ENCODE measurements at places on chromosomes 3 and 15.

DNA sequence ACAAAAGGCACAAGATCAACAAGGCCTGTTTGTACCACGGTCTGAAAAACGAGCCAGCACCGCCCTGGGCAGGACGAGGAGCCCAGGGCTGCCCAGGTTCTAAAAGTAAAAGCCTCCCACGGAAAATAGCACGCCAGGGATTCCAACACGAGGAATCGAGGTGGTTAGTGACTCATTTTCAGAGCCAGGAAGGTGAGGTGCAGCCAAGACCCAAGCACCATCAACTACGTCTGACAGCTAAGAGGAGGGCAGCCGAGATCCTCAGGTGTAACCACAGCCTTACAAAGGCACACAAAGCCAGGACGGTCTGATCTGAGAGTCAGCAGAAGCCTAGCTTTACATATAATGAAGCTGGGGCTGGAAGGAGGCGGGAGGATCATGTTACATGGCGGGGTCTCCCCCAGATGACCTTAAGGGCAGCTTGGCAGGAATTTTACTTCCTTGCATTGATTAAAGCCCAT, 52.5 kb downstream of the ATP10A start:
- DNase-seq, result no peak

GRCh38 chr15:43538091-43538490, 20.7 kb downstream of the MAP1A start:
- no peak for DNase-seq

DNA sequence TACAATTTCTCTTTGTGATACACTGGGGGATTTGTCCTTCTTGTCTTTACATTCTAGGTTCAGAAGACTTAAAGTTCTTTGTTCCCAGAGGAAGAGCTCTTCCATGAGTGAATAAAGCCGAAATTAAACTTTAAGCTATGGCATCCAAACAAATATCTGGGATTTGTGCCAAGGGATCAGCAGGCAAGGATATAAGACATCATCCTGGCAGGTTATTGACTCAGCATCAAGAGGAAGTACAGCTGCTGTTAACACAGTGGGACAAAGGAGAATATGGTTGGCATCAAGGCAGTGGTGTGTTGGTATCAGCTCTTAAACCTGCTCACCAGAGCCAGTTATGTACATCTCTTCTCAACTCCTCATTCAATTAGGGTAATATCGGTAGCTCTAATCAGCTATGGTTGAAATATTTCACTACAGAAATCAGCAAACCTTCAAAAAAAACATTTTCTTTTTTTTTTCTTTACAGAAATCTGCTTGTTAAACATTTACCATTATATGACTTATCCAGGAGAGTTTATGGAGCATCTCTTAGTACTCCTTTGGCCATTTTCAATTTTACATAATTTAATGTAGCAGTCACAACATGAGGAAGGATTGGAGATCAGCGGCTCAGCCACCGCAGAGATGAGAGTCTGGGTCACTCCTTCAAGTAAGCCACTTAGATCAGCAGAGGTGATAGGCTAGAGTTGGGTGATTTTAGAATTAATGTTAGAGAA, 1198.6 kb upstream of the EPHA6 start:
- no peak for DNase-seq

GRCh38 chr3:17908399-17909191, 166.2 kb upstream of the TBC1D5 start:
- no peak for DNase-seq

GRCh38 chr3:186782542-186783057, 777 bp upstream of the EIF4A2 start:
- no peak for DNase-seq

- no peak for DNase-seq
These were observed 262.9 kb upstream of the SLITRK3 start for GRCh38 chr3:165459111-165459510.

GRCh38 chr3:161108840-161109239, 3.7 kb upstream of the B3GALNT1 start:
- DNase-seq, result no peak

DNA sequence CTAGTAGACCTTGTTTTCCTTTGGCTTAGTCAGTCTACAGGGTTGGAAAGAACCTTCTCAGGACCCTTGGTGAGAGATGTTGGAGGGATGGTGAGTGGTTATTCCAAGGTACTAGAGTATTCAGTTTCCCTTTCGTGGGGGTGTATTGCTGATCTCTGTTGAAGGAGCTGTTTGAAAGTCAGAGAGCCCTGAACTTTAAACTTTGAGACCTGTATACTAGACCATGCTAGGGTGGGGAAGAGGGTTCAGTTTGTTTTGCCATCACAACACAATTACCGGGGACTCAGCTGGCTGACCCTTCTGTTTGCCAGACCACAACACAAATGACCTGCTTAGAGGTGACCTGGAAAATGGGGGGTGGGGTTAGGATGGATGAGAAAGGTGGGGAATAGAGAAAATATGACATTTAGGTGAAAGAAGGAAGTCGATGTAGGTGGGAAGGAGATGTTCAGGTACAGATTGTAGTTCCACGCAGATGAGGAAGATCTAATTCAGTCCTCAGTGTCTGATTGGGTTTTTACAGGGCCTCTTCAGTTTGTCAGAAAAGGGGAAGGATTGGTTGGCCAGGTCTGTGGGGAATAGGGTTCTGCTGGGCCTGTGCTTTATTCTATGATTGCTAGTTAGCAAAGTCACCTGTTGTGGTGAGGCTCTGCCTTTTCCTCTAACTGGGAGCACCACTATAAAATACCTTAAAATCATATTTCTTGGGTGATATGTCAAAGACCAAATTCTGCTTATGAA, 6.8 kb downstream of the UBE2E2 start:
- DNase-seq, result no peak

GRCh38 chr3:64260431-64260830, 35.2 kb upstream of the PRICKLE2 start:
- DNase-seq, result no peak

GRCh38 chr15:97961067-97961954, 808 bp downstream of the ARRDC4 start:
- no peak for DNase-seq

- no peak for DNase-seq
These were observed 122.4 kb downstream of the SMAD6 start for GRCh38 chr15:66824424-66824823.

- DNase-seq, result no peak
These were observed 136.0 kb downstream of the VGLL4 start for GRCh38 chr3:11507719-11508118.

GRCh38 chr3:71432044-71432975, 151.2 kb downstream of the FOXP1 start:
- DNase-seq, result no peak

- DNase-seq, result no peak
These were observed 1138.3 kb downstream of the ROBO1 start for GRCh38 chr3:78629544-78629943.

DNA sequence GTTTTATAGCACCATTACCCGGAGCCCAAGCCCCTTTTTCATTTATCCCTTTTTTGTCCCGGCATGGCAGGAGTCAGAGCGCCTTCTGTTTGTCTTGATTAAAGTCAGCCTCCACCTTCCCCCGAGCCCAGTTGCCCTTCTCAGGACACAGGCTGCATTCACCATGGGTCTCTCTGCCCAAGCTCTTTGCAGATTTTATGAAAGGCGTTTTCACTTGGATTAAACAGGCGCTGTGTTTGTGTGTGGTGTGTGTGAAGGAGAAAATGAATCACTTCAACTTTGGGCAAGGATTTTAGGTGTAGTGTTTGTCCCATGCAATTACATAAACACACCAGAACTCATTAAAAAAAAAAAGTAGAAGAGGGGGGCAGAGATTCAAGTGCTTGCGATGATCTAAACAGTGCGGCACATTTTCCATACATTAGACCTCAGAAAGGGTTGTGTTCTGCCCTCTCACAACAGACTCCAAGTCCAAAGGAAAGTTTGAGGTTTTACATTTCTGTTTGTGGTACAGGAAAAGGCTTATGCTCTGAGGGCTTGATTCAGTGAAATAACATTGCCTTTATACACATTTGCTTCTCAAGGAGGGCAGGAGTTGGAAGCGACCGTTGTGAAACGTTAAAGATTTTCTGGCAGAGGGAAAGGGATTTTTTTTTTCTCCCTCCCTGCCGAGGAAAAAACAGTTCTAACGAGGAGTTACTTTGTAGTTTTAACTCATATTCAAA, 14.5 kb upstream of the IL16 start:
- no peak for DNase-seq

DNA sequence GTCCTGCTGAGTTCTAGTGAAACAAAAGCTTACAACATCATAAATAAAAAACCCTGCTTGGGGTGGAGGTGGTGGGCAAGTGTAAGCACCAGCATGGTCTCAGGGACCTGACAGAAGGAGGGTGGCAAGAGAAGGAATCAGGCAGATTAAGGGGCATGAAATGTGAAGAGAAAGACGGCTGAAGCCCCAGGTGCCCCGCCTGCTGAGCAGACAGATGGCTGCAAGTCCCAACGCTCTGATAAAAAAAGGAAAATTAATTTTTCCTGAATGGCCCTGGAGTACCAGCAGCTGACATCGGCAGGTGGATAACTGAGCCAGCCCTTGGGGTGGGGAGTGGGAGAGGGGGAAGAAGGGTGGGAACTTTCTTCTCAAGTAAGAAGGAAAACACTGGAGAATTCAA, 137.9 kb downstream of the XXYLT1 start:
- no peak for DNase-seq

- no peak for DNase-seq
These were observed 19.6 kb downstream of the SUMF1 start for GRCh38 chr3:4447295-4447999.

Data from activated CD4-positive, alpha-beta T cell treated with anti-CD3 and anti-CD28 coated beads, Interleukin-2, Interleukin-6, amounts not matched to agents 100 ng/mL and 50 ng/mL, durations not matched to agents 16 hours and 8 hours (primary cell).